ENCODE measurements at places on chromosomes 1 and 21.

GRCh38 chr1:14508613-14509012 is 89.9 kb upstream of the KAZN start:
- DNase-seq: no peak

DNA sequence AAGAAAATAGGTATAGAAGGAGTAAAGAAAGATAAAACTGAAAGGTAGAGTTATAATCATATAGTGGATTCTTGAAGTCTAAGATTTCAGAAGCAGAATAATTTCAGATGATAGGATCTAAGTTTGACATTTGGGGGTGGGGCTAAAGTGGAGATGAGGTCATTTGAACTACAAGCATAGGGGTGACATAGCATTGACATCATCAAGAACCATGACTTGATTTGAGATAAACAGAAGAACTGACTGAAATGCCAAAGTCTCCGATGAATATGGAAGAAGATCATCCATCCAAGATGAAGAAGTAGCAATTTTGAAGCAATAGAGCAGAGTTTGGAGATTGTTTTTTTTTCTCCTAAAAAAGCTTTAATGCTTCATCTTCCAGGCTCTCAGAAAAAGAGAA is 122.3 kb downstream of the MACF1 start:
- no peak for DNase-seq

DNA sequence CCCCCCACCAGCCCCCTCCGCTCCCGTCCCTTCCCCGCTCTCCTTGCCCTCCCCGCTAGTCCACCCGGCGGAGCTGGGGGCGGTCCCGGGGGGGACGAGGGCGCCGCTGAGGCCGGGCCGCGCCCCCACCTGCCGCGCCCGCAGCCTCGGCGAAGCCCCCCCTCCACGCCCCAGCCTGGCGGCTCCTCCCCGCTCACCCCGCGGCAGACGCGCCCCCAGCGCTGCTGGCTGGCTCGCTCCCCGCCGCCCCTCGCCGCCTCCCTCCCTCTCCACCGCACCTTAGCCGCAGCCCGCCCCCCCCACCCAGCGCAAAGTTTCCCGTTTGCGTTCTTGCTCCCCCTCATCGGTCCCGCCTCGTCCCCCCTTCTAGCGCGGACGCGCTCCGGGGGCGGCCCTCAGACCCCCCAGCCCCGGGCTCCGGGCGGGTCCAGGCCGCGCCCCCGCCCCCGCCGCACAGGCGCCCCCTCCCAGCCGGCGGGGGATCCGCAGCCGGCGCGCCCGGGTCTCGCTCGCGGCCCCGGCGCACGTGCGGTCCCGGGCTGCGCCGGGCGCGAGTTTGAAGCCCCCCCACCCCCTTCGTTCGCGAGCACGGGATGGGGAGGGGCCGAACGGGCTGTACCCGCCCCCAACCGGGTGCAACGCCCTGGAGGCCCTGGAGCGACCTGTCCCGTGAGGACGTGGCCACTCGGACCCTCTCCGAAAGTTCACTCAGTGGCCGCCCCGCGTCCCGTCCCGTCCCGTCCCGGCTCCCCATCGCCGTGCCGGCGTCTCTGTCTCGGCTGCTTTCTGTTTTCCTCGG is 623 bp downstream of the PTPRF start:
- DNase-seq: no peak

- no peak for DNase-seq
Observed at GRCh38 chr21:40160911-40161310, 293.7 kb downstream of the PCP4 start.

DNA sequence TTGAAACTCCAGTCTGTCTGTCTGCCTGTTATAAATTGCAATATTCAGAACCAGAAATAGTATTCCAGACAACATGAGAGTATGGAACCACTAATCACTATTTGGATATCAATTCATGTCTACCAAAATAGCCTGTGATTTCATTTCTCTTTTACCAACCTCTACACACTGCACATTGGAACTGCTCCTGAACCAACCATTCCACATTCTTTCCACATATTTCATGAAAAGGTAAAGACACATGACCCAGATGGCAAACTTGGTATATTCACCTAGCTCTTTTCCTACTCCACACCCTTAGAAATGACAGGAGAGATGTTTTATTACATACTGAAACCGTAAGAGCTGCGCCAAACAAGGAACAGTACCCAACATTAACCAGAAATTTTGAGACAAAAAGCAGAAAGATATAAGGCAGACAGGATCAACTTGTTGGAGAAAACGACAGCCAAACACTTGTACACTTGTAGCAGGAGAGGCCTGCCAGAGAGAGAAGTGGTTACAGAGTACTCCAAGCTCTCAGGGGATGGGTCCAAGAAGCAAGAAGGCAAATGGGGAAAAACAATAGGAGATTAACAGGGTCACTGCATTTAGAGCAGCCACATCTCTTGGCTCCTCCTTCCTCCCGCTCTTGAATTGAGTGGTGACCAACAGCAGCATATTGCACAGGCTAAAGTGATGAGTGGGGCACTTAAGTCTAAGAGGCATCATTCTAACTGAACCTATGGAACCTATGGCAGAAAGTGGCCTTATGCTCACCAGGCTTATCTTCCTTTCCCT is 148.7 kb downstream of the SETD4 start:
- DNase-seq: no peak

GRCh38 chr21:41250519-41250918 is 66.1 kb upstream of the FAM3B start:
- DNase-seq: no peak

GRCh38 chr1:62946511-62946910 is 162.6 kb downstream of the ATG4C start:
- no peak for DNase-seq

- no peak for DNase-seq
Observed at GRCh38 chr1:114551400-114551799, 30.0 kb downstream of the BCAS2 start.

- no peak for DNase-seq
Observed at GRCh38 chr1:147486876-147487656, 54.2 kb upstream of the BCL9 start.

GRCh38 chr1:43511394-43511793 is 19.3 kb upstream of the PTPRF start:
- no peak for DNase-seq

DNA sequence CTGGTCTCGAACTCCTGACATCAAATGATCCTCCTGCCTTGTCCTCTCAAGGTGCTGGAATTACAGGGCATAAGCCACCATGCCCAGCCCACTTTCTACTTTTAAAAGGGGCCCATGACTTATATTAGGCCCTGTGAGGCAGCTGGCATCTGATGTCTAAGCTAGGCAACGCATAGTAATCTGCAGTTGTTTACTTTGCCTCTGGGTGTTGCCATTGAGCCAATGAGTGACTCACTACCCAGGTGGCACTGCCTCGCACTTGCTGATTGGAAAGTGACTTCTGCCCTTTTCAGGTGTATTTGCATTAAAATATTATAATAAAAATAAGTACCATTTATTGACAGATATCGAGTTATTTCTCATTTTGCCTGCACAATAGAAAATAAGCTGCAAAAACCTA is 84.9 kb downstream of the KIF14 start:
- no peak for DNase-seq

DNA sequence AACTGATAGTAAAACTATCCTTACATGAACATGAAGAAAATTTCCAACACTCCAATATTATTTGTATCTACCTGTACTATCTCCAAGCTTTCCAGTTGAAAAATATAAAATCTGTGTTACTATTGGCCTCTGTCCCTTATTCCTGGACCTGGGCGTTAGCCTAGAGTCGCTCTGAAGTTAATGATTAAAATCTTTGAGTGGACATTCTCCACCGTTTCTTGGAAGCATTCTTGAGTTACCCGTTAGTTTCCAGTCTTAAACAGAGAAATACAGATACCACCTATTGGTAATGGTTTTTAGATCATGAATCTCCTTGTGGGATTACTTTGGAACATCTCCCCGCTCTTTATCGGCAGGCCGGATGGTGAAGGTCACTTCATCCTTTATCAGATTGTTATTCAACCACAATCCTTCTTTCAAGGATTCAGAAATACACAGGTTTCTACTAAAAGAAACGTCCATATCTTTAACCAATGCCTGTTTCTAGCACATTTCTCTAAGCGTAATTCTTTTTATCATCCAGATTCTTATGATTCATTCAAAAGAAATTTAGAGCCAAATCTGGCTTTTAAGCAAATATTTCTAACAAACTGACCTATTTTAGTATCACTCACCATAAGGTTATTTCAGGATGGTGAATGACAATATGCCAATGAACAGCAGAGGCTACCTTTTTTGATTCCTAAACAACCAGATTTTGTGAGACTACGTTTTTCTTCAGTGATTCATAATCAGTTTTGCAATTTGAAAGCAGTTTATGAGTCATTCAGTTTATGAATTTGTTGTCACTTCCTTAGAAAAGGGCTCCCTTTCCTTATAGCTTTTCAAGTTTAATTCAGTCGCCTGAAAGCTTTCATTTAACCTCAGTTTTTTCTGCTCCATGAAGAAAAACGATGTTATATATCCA is 70.2 kb upstream of the ERRFI1 start:
- DNase-seq: no peak

DNA sequence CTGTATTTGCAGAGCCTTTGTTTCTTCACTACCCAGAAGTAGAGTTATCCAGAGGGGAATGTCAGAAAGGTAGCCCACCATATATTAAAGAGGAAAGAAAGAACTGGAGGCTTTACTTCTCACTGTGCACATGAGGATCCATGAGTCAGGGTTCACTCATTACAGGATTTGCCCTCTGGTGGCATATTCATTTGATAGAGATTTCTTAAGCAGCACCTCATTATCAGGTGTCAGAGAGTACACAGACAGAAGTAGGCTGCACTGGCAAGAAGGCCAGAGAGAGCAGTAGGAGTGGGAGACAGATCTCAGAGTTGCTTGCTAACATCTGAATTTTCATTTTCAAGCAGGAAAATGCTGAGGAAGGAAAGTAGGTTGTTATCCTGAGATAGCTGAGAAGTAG is 123.8 kb downstream of the PIK3R3 start:
- DNase-seq: no peak

DNA sequence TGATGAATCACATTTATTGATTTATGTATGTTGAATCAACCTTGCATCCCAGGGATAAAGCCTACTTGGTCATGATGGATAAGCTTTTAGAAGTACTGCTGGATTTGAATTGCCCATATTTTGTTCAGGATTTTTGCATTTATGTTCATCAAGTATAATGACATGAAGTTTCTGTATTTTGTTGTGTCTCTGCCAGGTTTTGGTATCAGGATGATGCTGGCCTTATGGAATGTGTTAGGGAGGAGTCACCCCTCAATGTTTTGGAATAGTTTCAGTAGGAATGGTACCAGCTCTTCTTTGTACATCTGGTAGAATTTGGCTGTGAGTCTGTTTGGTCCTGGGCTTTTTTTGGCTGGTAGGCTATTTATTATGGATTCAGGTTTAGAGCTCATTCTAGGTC is 1643.1 kb upstream of the B3GALT2 start:
- DNase-seq: no peak

DNA sequence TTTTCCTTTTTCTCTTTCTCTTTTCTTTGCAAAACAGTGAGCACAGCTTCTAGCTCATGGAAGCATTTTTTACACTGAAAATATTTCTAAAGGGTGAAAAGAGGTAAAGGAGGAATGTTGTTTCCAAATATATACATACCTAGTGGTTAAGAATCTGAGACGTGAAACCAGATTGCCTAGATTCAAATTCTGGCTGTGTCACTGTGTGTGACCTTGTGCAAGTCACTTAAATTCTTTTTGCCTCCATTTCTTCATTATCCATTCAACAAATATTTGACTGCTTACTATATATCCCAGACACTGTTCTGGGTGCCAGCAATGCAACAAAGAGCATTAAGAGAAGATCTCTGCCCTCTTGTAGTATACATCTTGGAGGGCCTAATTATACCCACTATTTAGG is 53.3 kb downstream of the ZFYVE9 start:
- no peak for DNase-seq

GRCh38 chr1:77313491-77313890 is 31.7 kb downstream of the AK5 start:
- DNase-seq: no peak

- no peak for DNase-seq
Observed at GRCh38 chr1:110240476-110241210, 30.5 kb downstream of the KCNC4 start.

DNA sequence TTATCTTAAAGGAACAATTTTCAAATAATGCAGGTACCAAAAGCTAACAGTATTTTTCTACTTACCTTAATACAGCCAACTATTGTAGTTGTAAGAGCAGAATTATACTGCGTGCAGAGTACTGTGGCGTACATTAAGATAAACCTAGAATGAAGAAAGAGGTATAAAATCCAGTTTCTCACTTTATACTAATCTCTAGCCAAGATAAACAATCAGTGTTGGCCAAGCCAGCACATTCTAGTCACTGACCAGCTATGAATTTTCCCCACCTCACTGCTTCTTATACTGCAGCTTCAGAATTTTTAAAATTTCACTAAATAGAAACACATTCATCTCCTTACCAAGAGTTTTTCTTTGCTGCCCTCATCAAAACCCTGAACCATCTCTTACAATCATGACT is 33.6 kb downstream of the SLC35D1 start:
- no peak for DNase-seq

- no peak for DNase-seq
Observed at GRCh38 chr1:171245458-171246064, 2.7 kb upstream of the FMO1 start.

GRCh38 chr1:3026581-3027391 is 5.5 kb downstream of the ACTRT2 start:
- no peak for DNase-seq

DNA sequence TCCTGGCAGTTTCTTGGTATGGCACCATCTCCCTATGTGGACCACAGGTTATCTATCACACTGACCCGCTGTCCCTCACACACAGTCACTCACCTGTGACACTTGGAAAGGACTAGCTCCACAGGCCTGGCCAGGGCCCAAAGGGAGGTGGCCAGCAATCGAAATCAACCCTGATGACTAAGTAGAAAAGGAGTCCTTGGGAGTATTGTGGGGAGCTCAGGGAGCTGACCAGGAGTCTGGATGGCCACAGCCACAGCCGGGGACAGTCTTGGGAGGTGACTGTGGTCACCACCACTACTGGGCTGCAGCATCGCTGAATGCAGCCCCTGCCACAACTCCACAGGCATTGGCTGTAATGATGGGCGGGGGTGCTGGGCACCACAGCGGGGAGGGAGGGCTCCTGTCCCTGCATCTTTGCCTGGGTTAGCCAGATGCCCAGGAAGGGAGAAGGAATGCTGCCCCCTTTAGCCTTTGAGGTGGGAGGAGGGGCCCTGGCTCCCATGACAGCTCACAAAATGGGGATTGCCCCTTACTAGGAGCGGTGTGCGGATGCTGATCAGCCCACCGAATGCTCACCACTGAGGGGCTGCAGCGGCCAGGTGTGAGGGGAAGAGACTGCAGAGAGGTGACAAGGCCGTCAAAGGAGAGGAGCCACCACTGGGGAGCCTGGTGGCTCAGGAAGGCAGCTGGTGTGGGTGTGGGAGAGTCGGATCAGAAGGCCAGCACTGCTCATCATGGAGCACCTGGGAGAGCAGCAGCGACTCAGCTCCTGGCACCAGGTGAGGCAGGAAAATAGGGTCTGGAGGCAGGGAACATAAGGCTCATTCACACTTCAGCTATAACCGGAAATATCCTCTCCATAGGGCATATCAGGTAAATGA is 61.3 kb downstream of the H3-3A start:
- no peak for DNase-seq

- peak; percentile 23 for DNase-seq
Observed at GRCh38 chr1:207097871-207098324, 6.1 kb upstream of the C4BPA start.

GRCh38 chr1:198672124-198672523 is 33.3 kb downstream of the PTPRC start:
- no peak for DNase-seq
